Mesenteric fat pad (tissue), 1 donor: ENCODE measurements at places on chromosomes 1 and 21. TPM values are rescaled to one million over a fixed set of nuclear protein-coding genes. Genes with fewer than 3 reads are reported as not detected.

DNA sequence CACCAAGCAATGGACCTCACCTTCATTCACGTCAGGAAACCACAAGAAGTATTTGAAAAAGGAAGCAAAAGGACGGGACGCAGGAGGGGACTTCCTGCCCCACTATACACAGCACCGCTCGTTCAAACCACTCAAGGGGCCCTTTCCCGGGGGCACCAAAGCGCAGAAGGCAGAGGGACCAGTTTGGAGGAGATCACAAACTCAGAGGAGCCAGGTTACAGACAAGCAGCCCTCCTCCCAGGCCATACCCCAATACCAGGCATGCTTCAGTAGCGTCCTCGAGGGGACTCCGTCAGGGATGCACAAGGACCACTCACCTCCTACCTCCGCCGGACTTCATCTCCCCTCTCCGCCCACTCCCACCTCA lies 685 bp downstream of the CRTC2 start:
- no peak for DNase-seq

Gene RCOR3
- 43.5 TPM for total RNA-seq

DNA sequence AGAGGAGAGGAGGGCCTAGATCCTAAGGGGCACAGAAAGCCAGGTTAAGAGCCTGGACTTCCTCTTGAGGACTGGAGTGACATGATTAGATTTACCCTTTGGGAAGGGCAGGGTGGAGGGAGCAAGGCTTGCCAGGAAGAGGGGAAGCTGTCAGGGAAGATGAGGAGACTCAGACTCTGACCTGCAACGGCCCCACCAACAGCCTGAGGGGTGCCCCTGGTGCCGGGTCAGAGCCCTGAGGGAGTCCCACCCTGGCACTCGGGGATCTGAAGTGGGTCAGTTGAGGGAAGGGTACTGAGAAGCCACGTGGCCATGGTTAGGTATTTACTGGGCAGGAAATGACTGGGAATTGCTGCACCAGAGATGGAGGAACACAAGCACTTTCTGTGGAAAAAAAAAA lies 9.8 kb downstream of the ECE1 start:
- DNase-seq, result no peak

Gene PDC
- total RNA-seq, result not detected

- DNase-seq, result no peak
Observed at GRCh38 chr1:160221089-160221488, 15.9 kb downstream of the PEA15 start.

- no peak for DNase-seq
Observed at GRCh38 chr1:46280092-46280491, 23.3 kb downstream of the LRRC41 start.

GRCh38 chr1:214952648-214953047 lies 129.9 kb upstream of the KCNK2 start:
- no peak for DNase-seq

Gene NFYC
- total RNA-seq, result 36.4 TPM

DNA sequence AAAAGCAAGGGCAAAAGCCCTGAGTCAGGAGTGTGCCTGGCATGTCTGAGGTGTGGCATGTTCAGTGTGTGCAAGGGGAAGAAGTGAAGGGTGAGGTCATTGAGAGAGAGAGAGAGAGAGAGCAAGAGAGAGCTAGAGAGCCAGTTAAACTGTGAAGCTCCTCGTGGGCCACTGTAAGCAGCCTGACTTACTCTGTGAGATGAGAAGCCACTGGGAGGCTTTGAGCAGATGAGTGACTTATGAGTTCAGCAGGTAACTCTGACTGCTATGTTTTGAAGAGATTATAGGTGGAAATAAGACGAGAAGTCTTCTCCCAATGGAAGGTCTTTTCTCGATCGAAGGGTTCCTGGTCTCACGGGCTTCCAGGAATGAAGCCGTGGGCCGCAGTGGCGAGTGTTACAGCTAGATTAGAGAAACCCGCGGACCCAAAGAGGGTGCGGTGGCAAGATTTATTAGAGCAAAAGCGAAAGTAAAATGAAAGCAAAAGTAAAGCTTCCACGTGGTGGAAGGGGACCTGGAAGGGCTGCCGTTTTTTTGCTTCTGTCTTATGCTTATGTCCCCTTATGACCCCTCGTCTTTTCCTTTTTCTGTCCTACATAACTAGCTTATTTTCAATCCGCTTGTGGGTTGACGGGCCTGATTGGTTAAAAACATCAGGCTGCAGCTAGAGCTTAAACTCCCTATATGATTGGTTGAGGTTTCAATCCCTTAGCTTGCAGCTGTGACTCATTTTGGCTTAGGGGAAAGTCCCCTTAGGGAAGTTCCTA lies 323.1 kb upstream of the FAM78B start:
- no peak for DNase-seq
